ENCODE measurements at places on chromosomes 11 and 22.
A peak's percentile ranks its signal among the peaks of the same experiment; 100 is the strongest.

GRCh38 chr11:85735876-85736460 lies 50.0 kb upstream of the CCDC89 start:
- DNase-seq: peak; percentile 8

DNA sequence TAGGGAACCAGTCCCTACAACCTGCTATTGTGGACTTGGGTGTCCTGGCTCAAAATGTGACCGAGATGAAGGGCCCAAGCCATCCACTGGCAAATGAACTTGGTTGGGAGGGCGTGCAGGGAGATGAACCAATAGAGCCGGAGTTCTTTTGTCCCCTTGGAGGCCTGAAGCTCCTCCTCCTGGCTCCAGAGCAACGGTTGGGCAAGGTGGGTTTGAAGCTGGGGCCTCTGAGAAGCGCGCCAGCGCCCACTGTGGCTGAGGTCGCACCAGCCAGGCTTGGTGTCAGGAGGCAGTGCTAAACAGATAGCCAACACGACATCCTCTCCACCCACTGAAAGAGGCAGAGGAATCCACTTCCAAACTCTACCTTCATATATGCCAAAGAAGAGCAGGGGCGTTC lies 36.0 kb upstream of the PACSIN2 start:
- no peak for DNase-seq

- DNase-seq: no peak
Measured at GRCh38 chr11:114073007-114073827, 13.7 kb downstream of the ZBTB16 start.

DNA sequence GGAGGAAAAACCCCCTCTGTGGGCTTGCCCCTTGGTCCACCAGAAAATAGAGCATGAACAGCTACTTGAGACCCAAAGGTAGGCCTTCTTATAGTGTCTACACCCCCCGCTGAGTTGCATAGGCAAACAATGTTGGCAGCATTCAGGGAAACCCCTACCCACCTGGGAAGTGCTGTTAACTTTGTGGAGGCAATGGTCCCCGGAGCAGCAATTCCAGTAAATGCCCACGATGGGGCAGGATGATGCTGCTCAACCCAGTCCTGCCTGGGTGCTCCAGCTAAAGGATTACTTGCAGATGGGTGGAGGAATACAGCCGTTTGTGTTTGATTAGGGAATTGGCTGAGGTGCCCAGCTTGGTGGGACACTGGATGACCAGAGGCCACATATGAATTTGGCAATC lies 381.3 kb upstream of the ANO5 start:
- DNase-seq: no peak

- DNase-seq: no peak
Measured at GRCh38 chr11:31301549-31302510, 67.7 kb downstream of the DCDC1 start.

DNA sequence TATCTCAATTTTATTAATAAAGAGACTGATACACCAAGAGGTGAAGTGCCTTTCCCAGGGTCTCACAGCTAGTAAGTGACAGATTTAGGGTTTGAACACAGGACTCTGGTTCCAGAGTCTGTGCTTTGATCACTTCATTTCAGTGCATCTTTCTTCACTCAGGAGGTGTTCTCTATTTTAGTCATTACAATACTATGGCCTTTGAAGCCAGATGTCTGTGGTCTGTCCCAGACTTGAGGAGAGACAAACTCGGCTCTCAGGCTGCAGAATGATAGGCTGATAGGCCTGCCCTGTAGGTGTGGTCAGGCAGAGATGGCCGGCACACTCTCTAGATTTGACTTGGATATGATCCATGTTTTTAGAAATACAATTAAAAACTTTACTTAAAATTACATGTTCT lies 478.5 kb upstream of the CCDC90B start:
- DNase-seq: no peak

- no peak for DNase-seq
Measured at GRCh38 chr11:9718147-9718546, 54.3 kb downstream of the SWAP70 start.

DNA sequence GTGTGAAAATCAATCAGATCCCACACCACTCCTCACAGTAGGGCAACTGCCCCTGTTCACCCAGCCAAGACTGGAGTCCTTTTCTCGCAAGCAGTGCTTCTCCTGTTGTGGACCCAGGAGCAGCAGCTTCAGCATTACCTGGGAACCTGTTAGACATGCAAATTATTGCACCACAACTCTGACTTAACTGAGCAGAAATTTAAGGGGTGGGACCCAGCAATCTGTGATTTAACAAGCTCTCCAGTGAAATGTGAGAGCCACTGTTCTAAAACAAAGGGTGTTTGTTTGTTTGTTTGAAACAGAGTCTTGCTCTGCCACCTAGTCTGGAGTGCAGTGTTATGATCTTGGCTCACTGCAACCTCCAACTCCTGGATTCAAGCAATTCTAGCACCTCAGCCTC lies 591.4 kb downstream of the SOX6 start:
- no peak for DNase-seq

- no peak for DNase-seq
Measured at GRCh38 chr11:9941991-9942390, 278.1 kb downstream of the SWAP70 start.

DNA sequence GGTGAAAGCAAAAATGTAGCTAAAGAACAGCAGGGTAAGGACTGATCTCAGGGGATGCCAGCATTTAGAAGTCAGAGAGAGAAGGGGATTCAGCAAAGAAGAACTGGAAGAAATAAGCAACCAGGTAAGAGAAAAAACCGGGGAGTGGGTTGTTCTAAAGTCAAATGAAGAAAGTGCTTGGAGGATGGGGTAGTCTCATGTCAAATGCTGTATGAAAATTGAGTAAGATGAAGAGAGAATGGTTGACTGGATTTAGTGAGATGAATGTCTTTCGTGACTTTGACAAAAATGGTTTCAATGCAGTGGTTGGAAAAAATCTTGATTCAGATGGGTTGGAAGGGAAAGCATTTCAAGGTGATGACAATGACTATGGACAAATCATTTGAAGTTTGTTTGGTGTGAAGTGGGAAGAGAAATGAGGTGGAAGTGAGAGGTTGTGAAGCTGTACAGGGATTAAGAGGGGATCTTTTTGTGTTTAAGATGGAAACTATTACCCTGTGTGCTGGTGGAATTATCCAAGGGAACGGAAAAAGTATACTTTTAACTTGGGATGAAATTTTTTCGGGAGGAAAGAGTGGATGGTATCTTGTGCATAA lies 484.0 kb downstream of the ETS1 start:
- DNase-seq: no peak

DNA sequence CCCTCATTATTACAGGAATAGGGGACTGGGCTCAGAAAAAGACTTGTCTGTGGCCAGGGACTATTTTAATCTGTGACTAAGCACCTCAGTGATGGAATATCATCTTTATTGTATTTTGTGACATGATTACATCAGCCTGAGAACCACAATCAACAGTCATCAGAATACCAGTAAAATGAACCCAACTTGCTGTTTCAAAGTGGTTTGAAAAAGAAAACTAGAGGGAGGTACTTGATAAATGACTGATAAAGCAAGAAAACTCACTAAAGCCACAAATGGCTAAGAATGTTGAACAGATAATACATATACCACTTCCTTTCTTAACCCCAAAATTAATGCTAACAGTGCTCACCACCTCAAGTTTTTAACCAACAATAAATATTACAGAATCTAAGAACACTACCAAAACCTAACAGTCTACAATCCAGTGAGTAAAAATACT lies 155.7 kb downstream of the ATG16L2 start:
- peak; percentile 78 for DNase-seq

DNA sequence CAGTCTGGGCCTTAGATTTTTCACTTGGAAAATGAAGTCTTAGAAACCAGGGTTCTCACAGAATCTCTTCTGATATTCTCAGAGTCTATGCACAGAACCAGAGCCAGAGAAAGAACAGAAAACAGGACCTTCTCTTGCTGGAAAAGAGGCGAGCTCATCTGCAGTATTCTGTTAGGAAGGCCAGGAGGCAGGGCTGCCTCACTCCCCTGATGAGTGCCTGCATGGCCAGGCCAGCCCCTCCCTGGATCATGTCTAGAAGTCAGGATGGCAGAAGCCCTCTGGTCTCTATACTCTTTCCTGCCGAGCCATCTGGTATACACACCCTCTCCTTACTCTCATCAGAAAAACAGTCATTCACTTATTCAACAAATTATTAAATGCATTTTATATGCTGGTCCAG lies 723 bp downstream of the OR51M1 start:
- DNase-seq: no peak

DNA sequence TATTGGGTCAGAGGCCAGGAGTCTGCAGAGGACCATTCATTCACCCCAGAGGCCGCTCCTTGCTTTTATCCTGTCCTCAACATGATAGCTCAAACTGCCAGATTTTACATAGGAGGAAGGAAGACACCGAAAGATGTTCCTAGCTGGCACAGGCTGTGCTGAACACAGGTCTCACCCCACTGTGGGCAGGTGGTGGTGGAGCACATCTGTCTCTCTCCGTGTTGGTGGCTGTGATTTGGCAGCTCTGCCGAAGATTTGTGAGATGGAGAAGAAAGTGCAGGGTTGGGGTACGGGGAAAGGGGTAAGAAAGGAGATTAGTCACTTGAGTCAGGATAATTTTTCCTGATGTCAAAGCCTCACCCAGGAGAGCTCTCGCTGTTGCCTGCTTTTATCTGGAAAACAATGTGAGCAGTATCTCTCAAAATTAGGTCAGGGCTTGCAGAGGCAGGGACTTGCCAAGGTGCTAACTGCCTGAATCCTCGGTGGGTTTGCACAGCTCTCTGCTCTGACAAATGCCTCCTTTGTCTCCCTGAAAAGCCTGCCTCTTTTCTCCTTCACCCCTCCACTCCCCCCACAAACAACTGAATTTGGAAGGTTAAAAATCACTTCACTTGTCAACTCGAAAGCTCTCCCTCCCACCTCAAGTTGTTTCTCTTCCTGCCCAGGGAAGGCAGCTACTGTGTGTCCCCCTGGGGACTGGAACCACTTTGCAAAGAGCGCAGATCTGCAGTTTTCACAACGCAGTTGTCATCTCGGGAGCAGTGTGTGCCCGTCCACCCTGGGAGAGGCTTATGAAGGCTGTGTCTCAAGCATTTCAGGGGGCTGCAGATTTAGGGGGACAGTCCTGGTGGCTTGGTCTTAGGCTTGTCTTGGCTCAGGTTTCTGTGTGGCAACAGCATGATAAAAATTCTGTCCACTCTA lies 299.7 kb downstream of the ST3GAL4 start:
- DNase-seq: peak; percentile 1

DNA sequence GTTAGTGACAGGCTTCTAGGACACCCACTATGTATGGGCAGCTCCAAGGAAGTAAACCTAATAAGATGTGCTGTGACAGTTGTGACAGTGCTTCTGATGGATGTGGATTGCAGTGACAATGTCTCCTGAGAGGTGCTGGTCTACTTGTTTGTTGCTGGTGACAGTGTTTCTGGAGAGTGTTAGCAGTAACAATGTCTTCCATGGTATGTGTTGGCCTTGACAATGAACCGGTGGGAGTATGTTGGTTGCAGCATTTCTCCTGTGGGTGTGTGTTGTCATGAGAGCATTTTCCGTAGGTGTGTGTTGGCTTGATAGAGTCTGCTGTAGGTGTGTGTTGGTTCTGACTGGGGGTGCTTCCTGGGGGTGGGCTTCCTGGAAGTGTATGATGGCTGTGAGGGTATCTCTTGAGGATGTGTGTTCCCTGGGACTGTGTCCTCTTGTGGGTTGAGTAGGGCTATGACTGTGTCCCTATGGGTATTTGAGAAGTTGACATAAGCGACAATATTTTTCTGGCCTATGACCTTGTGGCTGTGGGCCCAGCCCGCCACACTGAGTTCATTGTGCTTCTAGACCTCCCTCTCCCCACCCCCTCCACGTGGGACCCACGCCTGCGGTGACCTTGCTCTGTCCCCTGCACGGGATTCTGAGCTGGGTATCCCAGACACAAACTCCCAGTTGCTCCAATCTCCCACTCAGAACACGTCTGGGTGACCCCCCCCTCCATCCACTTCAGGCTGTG lies 1.2 kb downstream of the DCHS1 start:
- DNase-seq: no peak

- no peak for DNase-seq
Measured at GRCh38 chr11:587546-587945, 11.3 kb downstream of the PHRF1 start.

DNA sequence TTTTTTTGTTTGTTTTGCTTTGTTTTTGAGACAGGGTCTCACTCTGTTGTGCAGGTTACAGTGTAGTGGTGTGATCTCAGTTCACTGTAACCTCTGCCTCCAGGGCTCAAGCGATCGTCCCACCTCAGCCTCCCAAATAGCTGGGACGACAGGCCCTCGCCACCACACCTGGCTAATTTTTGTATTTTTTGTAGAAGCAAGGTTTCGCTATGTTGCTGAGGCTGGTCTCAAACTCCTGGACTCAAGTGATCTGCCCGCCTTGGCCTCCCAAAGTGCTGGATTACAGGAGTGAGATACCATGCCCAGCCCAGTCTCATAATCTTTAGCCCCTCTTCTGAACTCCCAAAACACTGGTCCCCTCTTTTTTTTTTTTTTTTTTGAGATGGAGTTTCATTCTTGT lies 50.6 kb downstream of the KCNJ4 start:
- no peak for DNase-seq

DNA sequence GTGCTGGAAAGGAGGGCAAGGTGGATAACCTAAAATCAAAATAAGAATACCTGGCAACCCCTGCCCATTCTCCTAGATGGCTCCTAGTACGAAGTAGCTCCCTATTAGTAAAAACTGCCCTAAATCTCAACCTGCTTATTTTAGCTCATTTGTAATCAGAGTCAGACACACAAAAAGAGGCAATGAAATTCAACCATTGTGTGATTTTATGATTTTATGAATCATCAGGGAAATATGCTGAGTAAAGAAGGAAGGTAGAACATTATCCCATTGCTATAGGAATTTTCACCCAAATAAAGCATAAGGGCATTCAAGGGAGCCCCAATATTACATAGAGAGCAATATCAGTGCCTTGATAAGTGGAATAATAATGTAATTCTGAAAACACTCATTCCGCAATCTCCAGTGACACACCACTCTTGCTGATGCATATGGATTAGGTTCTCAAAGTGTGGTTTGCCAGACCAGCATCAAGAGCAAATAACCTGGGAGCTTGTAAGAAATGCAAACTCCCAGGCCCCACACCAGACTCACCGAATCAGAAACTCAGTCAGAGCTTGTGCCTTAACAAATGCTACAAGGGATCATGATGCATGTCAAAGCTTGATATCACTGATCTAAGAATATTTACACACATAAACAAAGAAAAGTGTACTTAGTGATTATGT lies 789.6 kb downstream of the DLG2 start:
- DNase-seq: no peak

DNA sequence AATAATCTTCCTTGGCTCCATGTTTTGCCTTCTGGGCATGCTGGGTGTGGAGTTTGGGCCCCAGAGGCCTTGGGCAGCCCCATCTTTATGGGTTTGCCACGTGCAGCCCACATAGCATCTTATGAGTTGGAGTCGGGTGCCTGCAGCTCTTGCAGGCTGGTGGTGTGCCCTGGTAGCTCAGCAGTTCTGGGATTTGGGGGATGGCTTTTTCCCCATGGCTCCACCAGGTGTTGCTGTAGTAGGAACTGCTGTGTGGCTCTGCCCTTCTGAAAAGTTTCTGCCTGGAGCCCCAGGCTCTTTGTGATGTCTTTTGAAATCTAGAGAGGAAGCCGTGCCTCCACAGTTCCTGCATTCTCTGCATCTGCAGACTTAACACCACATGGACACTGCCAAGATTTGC lies 16.8 kb downstream of the EED start:
- no peak for DNase-seq

All from fibroblast of the aortic adventitia (primary cell).